Stimulated activated CD4-positive, alpha-beta T cell treated with anti-CD3 and anti-CD28 coated beads, Interleukin-15, amount 100 ng/mL, for 1 hour (primary cell): ENCODE measurements at places on chromosomes 2 and 18.
A peak's percentile ranks its signal among the peaks of the same experiment; 100 is the strongest.

DNA sequence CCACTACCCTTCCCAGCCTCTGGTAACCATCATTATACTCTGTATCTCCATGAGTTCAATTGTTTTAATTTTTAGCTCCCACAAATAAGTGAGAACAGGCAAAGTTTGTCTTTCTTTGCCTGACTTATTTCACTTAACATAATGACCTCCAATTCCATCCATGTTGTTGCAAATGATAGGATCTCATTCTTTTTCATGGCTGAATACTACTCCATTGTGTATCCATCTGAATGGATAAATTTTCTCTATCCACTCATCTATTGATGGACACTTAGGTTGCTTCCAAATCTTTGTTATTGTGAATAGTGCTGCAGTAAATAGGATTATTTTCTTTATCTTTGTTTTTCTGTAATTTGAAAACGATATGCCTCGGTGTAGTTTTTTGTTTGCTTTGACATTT is 26.2 kb downstream of the ANKAR start:
- DNase-seq, result no peak

DNA sequence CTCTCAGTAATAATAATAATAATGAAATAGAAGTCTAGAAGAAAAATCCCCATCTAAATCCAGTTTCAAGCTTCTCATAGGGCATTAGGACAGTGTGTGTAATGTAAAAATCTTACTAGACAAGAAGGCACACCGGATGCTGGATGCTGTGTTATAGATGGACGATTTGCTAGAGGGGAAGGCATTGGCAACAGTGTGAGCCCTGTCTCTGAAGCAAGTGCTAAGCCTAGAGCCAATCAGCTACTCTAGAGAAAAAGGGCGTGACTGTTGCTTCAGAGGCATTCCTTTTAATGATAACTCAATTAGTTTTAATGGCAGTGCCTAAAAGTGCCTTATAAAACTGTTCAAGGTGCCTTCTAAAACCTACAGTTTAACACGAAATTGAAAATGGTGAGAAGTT is 344.9 kb downstream of the TDRD15 start:
- no peak for DNase-seq

GRCh38 chr2:46230115-46230571 is 67.1 kb upstream of the EPAS1 start:
- peak; percentile 7 for DNase-seq

- no peak for DNase-seq
Observed at GRCh38 chr2:105078906-105079495, 41.1 kb downstream of the MRPS9 start.

DNA sequence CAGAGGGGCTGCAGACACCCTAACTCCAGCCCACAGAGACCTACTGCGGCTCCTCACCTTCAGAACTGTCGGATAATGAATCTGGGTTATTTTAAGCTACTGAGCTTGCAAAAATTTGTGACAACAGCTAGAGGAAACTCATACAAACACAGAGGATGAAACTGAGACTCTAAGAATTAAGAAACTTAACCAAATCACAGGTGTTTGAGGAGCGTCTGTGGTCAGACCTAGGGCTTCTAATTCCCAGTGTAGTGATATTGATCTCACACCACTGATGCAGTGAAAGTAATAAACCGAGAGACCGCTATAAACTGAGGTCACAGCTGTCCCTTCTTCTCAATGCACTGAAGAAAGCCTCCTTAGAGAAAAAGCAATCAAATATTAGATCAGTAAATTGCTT is 110.1 kb downstream of the RGPD3 start:
- no peak for DNase-seq

- no peak for DNase-seq
Observed at GRCh38 chr18:54939361-54939917, 19.8 kb downstream of the CCDC68 start.

GRCh38 chr2:236772220-236772837 is 202.7 kb downstream of the ACKR3 start:
- no peak for DNase-seq

DNA sequence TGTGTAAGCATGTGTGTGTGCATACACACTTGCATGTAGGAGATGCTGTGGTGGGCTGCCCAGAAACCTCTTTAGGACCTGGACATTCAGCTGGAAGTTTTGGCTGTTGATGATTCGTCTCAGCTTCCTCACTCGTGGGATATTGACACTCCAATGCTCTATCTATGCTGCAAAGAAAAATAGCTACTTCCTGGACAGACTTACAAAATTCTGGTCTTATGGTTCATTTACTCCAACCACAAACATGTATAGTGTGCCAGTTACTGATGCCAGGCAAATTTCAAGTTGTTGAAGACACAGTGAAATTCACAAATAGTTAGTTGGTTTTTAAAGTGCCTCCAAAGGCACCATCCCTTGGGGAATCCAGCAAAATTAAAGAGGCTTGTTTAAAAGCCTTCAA is 882.6 kb downstream of the CPS1 start:
- DNase-seq, result no peak

- peak; percentile 65 for DNase-seq
Observed at GRCh38 chr18:35267161-35267651, 22.8 kb downstream of the ZSCAN30 start.

DNA sequence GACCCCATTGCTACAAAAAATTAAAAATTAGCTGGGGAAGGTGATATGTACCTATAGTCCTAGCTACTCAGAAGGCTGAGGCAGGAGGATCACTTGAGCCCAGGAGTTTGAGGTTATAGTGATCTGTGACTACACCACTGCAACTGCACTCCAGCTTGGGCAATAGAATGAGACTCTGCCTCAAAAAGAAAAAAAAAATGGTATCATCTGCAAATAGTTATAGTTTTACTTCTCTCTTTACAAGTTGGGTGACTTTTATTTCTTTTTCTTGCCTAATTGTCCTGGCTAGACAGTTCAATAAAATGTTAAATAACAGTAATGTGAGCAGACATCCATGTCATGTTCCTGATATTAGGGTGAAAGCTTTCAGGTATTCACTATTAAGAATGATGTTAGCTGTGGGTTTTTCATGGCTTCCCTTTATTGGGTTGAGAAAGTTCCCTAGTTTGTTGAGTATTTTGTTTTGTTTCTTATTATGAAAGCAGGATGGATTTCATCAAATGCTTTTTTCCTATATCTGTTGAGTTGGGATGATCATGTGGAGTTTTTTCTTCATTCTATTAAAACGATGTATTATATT is 24.9 kb upstream of the ACOXL start:
- DNase-seq, result no peak

- no peak for DNase-seq
Observed at GRCh38 chr18:4260107-4260506, 195.0 kb downstream of the DLGAP1 start.

DNA sequence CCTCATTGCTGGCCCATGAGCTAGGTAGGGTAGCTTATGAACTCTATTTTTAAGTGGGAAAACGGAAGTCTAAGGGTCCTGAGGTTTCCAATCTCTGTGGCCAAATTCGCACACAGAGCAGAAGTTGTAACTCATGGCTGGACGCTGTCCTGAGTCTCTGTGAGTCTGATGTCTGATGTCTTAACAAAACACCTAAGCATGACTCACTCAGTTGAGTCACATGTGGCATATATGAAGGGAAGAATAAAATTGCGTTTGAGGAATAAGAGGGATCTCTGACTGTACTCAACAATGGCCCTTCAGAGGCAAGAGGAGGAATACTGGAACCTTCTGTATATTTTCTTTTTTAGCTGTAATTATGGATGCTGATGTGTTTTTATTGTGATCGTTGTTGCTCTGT is 569.7 kb downstream of the RIT2 start:
- no peak for DNase-seq
